Lung (tissue), 17 donors: ENCODE measurements at places on chromosomes 4 and X. TPM values are rescaled to one million over a fixed set of nuclear protein-coding genes. Genes with fewer than 3 reads are reported as not detected.

DNA sequence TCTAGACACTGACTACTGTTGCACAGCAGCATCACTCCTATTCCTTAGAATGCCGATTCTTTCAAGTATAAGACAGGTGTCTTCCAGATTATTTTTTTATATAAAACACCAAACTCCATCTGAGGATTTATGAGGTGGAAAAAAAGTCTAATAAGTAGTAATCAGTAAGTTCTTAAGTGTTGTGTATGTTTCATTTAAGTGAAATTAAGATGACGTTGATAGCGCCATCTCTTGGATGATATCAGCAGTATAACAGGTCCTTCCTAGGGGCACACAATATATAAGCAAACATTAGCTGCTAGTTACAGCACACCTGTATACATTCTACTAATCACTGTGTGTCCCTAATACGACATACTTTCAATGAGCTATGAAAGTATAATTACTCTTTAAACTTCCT lies 99.6 kb upstream of the STS start:
- no peak overlapping the region for H3K27ac ChIP-seq
- H3K27me3 ChIP-seq = no peaks in the 10 kb centered on the region
- H3K4me3 ChIP-seq = no peak overlapping the region

Gene HTN1
- not detected for total RNA-seq

Gene LGI2
- total RNA-seq = 1.1 TPM

DNA sequence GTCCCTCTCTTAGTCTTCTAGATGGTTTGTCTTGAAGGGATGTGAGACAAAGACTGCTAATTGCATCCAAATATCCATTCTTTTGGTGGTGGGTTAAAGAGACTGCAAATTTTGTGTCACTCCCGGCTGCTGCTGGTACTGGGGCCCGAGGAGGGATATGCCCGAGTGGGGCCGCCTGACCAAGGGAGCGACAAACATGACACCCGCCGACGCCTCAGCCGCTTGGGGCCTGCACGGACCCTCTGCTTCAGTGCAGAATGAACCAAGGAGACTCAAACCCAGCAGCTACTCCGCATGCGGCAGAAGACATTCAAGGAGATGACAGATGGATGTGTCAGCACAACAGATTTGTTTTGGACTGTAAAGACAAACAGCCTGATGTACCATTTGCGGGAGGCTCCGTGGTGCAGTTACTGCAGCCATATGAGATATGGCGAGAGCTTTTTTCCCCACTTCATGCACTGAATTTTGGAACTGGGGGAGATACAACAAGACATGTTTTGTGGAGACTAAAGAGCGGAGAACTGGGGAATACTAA lies 13.6 kb upstream of the ARX start:
- no peak overlapping the region for H3K27ac ChIP-seq
- H3K4me1 ChIP-seq = no peaks in the 10 kb centered on the region
- no peak overlapping the region for H3K4me3 ChIP-seq

Gene UGT2A1
- not detected for total RNA-seq
